HuH-7.5 (cell line): ENCODE measurements at places on chromosomes 12 and 14.

GRCh38 chr14:96065661-96066459, 26.7 kb downstream of the C14orf132 start:
- DNase-seq: no peak

DNA sequence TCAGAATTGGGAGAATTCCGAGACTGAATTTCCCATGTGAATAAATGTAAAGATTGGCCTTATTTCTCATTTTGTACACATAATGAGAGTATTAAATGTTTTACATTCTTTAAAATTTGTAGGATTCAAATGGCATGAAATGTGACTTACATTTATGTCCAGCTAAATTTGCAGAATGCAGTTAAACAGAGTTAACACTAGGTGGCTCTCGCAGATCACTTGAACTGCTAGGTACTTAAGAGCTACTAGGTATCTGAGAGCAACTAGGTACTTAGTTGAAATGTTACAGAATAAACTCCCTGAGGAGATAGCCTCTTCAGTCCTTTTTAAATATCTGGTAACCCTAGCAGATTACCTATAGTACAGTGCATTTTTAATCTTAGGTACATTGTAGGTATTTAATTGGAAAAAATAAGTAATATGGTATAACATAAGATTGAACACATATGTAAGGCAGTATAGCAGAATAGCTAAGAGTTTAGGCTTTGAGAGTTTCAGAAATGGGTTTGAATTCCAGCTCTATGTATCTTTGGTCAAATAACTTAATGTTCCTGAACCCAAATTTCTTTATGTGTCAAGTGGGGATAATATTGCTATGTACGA, 73.8 kb downstream of the KIAA0586 start:
- DNase-seq: peak; percentile 18

DNA sequence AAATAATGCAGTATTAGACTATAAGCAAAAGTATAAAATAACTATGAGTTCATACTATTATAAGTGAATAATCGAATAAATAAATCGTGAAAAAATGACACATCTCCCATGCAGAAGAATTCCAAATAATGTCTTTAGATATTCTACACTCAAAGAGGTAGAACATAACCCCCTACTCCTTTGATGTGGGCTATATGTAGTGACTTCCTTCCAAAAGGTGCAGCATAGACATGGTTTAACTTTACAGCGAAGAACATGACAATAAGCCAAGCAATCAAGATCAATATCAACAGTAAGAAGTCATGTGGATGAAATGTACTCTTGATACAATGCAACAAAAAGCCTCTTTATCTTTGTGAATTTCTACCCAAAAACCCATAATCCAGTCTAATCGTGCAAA, 46.0 kb upstream of the HIF1A start:
- DNase-seq: no peak

DNA sequence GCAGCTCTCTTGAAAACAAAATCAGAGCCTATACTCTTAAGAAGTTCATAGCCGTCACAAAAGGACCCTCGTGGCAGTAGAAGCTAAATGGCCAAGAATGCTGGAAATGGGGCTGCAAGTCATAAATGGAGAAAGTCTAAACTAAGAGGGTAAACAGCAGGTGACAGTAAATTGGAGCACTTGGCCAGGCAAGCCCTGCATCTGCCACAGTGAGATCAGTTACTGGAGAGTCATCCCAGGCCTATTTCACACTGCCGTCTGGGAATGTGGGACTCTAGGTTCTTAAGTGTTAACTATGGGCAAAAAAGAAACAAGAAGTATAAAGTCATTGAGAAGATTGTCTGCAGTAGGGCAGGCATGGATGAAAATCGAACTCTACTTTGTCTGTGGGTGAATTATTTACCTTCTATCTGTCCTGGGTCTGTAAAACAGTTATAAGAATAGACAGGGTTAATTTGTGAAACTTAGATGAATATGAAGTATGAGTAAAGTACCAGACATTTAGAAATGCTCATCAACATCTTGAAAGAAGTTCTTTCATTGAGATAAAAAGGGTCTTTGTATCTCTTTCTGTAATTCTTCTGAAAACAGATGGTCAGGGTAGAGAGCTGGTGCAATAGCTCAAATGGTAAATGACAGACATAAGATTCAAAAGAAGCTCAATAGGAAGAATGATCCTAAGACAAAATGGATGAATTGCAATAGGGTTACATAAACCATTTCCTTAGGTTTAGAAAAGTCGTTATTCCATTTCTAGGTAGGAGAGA, 792.5 kb downstream of the DIO2 start:
- no peak for DNase-seq

- DNase-seq: no peak
Measured at GRCh38 chr12:106974511-106974910, 12.4 kb downstream of the MTERF2 start.
